ENCODE measurements at places on chromosomes 3 and 15.

DNA sequence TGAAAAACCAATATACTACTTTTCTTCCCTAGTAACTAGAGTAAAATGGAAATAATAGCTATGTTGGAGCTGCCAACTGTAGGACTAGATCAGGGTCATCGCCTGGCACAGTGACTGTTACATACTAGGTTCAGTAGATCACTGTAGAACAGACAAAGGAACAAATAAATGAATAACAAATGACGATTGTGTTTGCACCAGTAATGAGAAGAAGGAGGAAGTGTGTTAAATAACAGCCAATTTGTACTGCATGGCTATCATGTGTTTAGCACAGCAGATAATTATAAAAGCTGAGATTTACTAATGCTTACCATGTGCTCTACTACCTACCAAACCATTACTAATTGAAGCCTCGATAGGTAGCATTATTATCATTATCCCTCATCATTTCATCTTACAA, 85.3 kb upstream of the FXR1 start:
- no peak for DNase-seq

DNA sequence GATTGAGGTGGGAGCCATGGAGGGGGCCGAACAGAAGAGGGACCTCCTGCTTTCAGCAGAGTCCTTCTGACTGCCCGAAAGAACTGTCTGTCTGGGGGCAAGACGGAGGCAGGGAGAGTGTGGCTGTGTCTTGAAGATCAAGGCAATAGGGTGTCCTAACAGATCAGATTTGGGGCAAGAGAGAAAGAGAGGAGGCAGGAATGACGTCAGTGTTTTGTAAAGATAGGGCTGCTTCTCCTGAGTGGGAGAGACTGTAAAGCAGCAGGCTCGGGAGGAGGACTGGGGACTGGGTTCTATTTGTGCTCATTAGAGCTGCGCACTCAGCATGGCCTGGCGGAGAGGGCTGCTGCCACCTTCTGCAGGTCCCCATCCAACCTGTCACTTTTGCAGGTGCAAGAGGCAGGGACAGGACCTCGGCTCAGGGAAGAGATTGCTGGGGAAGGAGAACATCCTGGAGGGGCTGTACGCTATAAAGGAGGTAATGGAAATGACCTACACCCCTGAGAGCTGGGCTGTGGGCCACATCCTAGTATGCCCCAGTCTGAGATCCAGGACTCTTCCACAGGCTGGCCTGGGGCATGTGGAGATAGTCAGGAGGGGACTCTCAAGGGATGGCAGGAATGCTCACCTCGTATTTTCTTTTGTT, 29.0 kb upstream of the FGD5 start:
- no peak for DNase-seq

DNA sequence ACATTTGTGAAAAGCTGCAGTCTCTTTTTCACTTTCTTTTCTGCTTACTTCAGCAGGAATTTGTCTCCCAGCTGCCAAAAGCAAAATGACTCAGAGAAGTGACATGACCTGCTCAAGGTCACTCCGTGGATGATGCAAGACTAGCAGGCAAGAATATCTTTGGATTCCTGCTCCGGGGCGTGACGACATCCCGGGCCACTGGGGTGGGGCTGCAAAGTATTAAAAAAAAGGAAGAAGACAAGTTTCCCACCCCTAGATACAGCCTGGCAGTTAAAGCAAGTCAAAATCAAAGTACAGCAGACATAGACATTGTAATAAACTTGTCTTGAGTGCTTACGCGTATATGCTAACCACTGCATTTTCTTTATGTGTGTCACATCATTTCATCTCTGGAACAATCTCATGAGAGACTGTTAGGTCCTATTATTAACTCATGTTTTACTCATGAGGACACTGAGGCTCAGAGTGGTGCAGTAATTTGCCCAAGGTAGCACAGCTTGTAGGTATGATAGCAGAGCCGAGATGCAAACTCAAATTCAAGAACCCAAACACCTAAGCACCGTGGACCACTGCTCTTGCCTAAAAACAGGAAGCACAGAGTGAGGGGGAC, 485.2 kb upstream of the PROK2 start:
- no peak for DNase-seq

- peak; percentile 68 for DNase-seq
Observed at GRCh38 chr15:41772720-41773331, 1.5 kb upstream of the MAPKBP1 start.

- DNase-seq, result peak; percentile 38
Observed at GRCh38 chr3:55486101-55486856, 827 bp downstream of the WNT5A start.

GRCh38 chr3:177683586-177683985, 486.3 kb upstream of the TBL1XR1 start:
- no peak for DNase-seq

DNA sequence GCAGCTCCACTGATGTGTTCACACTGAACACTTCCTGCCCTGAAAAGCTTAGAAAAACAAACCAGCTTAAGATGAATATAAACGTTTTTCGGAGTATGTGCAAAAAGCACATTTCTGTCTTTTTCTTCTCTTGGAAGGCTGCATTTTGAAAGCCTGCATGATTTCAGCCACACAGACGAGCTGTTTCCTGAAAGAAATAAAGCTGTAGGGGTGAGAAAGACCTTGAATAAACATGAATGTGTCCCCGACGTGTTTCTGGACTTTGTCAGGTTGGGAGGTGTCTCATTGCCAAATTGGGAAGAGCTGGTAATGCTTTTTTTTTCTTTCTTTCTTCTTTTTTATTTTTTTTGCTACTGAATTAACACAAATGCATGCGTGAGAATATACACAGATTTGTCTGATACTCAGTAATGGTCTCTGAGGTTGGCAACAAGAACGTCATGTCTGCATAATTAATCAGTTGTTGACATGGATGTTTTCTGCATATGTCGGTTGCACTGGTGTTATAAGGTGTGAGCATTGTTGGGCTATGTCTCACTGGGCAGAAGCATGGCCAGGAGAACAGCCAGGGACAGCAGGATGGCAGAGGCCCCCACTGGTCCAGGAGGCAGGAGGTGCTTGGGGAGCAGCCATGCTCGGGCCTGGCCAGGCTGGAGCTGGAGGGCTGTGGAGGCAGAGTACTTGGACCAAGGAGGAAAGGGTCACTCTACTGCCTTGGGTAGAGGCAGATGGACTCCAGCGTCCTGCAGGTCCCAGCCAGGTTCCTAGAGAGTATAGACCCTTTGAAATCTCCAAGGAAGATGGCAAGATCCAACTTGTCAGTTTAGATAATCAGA, 39.0 kb downstream of the ADAMTSL3 start:
- no peak for DNase-seq

DNA sequence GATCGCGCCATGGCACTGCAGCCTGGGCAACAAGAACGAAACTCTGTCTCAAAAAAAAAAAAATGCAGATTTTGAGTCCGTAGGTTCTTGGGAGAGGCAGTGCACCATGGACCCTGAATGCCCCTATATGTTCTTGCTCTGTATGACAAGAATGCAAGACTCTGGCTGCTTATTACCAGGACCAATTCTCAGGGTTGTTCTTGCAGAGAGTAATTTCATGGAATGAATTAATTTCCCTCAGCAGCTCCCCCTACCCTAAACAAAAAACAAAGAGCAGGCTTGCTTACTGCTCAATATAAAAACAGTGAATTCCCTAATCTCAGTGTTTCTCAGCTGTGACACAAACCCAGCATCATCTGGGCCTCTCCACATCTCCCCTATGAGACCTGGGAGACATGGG, 20.5 kb upstream of the DYNC1LI1 start:
- no peak for DNase-seq

GRCh38 chr15:66053991-66054390, 184.7 kb downstream of the RAB11A start:
- no peak for DNase-seq

DNA sequence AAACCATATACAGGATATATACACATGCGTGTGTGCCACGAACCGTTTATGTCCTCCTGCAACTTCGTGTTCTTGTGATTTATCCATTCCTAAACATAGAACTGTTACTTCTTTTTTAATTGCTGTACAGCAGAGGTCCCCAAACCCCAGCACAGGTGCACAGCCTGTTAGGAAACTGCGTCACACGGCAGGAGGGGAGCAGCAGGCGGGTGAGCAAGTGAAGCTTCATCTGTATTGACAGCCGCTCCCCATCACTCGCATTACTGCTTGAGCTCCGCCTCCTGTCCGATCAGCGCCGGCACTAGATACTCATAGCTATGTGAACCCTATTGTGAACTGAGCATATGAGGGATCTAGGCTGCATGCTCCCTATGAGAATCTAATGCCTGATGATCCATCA, 34.9 kb upstream of the NRROS start:
- peak; percentile 58 for DNase-seq

- DNase-seq, result no peak
Observed at GRCh38 chr3:142275856-142276255, 50.5 kb upstream of the GK5 start.

- DNase-seq, result no peak
Observed at GRCh38 chr3:124063197-124063909, 71.4 kb upstream of the ROPN1 start.

- DNase-seq, result no peak
Observed at GRCh38 chr15:82851306-82851850, 42.0 kb downstream of the WHAMM start.

DNA sequence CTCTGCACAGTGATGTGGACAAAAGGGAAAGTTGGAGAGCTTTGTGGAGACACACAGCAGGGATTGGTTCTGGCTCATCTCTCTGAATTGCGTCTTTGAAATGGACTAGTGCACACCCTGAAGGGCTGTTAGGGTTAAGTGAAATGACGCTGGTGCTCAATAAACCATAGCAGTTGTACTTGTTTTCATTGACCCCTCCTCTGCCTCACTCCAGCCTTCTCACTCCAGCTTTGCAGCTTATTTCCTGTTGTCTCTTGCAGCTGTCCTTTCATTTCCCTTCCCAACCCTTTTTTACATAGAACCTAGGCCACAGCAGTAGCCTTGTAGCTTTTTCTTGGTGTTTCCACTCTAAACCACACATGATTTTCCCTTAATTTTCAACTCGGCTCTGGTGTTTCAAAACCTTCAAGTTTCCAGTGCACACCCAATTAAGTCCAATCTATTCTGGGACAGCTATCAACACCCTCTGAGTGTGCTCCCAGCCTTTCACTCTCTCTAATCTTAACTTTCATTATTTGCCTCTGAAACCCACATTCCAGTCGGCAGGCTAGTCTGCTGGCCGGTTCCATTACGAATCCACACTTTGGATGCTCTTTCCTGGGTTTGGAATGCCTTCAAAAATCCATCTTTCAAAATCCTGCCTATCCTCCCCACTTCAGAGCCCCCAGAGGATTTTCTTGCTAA, 6.4 kb downstream of the C3orf52 start:
- peak; percentile 38 for DNase-seq
